ENCODE measurements at places on chromosomes 11 and 22. TPM values are rescaled to one million over a fixed set of nuclear protein-coding genes. Genes with fewer than 3 reads are reported as not detected.

- no peak for DNase-seq
Observed at GRCh38 chr11:70107756-70108155, 29.6 kb downstream of the ANO1 start.

- DNase-seq: no peak
Observed at GRCh38 chr22:26585104-26585790, 4.7 kb downstream of the TPST2 start.

GRCh38 chr11:46422588-46422987 lies 31.0 kb upstream of the CHRM4 start:
- DNase-seq: no peak

- no peak for DNase-seq
Observed at GRCh38 chr11:73413256-73413655, 37.1 kb downstream of the RELT start.

- DNase-seq: no peak
Observed at GRCh38 chr11:21481255-21481654, 711.6 kb upstream of the ANO5 start.

Gene NLRP14
- polyA plus RNA-seq: 0.83 TPM

DNA sequence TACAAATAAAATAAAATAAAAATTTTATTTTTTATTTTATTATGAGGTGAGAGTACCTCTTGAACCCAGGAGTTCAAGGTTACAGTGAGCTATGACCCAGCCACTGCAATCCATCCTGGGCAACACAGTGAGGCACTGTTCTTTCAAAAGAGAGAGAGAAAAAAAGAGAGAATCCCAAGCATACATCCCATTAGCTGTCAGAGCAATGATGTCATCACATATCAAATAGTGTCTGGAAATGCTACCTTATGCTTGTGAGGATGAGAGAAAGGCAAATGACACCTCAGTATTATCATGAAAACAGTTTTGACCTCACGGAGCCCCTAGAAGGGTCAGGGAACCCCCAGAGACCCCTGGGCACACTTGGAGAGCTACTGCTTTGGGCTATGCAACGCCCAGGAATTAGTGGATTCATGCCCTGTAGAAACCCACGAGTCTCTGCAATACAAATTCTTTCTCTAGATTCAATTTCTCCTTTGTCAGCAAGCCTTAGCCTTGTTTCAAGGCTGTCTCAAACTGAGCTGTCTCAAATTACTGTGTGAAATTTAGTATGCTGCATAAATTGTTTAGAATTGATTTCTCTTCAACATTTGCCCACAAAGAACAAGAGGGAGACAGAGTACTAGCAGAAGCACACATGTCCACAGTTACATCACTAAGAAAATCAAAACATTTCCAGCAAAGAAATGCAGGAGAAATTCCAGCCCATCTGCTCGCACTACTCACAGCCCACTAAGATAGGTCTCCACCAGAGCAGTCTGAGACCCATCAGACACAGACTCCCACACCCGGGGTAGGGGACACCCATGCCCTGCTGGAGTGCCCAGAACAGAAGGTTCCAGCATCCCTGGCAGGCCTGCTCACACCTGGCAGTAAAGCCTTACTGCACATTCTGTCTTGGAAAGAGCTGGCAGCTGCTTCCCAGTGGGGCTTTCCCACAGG lies 18.1 kb downstream of the DGCR2 start:
- no peak for DNase-seq

DNA sequence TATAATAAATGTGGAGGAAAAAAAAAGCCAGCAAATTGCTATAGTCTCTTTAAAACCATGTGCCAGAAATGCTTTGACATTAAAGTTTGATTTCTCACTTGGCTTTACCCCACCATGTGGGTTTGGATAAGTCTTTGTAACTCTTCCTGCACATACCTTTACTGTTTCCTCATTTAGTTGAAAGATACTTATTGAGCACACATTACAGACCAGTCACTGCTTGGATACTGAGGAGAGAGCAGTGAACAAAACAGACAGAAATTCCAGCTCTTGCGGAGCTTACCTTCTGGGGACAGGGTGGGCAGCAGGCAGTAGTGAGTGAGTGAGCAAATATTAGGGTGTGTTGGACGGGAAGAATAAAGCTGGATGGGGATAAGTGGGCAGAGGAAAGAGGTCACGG lies 13.7 kb downstream of the PACS1 start:
- DNase-seq: no peak

DNA sequence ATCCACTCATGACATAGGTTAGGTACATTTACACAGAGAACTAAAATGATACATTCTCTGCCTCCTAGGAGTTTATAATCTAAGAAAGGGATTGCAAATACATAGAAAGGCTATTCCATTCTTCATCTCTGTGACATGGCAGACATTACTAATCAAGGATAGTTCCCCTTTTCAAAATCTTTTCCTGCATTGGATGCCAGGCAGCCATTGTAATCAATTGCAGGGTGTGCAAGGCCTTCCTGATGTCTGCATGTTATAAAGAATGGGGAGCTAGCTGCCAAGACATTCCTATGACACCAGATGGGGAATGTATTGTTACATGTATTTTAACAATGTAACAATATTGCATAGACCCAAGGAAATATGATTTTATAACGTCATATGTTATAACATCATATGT lies 82.0 kb downstream of the KIRREL3 start:
- DNase-seq: no peak

DNA sequence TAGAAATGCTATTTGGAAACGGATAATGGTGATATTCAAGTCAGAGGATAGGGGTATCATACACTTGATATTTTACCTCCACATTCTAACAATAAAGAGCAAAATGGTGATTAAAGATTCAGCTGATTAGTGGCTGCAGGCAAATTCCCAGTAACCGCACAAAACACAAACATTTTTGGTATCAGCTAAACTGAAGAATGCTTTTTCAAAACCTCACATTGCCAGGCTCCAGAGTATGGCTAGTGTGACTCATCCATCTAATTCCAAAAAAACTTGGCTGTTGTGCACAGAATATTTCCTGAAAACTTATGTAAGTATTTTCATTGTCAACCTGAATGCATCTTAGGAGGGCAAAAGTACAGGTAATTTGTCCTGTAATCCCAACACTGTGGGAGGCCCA lies 10.9 kb downstream of the SRPRA start:
- no peak for DNase-seq

- no peak for DNase-seq
Observed at GRCh38 chr11:9689721-9690120, 25.8 kb downstream of the SWAP70 start.

DNA sequence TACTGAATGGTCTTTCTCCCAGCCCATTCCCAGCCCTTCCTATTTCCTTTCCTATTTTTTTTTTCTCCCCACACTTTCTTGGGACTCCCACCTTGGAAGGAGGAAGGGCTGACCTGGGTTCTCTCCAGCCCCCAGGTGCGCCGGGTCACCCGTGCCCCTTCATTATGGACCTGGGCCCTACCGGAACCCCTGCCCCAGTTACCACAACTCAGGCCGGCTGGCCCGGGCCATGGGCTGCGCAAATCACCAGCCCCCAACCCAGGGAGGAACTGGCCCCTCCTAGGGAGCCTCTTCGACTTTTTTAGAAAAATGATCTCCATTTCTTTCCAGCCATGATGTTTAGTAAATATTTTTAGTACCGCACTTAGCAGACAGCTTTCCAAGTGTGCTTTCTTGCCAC lies 62.2 kb downstream of the MORC2 start:
- DNase-seq: no peak

GRCh38 chr11:122751292-122752070 lies 86.8 kb upstream of the CRTAM start:
- DNase-seq: no peak

DNA sequence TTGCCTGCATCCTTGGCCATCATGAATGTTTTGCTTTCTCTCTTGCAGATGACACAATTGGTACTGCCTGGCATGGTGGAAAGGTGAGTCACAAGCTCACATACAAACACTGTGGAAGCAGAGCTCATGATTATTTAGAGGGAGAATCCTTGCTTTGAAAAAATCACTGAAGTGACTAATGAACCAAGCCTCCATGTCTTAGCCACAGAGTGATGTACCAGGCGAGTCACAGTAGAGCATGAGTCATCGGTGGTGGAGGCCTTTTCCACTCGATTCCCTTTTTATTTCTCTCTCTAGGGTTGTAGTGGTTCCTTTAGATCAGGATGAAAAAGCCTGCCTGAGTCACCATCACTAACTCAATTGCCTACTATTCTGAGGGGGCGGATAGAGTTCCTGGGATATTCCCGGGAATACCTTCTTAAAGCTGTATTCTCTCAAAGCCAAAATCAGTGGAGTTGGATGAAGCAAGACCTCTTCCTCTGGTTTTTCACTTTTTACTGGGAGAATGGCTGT lies 49.6 kb upstream of the ALKBH3 start:
- no peak for DNase-seq

Measured in left kidney (tissue), 8 donors.